ENCODE measurements at places on chromosomes 4 and X.

DNA sequence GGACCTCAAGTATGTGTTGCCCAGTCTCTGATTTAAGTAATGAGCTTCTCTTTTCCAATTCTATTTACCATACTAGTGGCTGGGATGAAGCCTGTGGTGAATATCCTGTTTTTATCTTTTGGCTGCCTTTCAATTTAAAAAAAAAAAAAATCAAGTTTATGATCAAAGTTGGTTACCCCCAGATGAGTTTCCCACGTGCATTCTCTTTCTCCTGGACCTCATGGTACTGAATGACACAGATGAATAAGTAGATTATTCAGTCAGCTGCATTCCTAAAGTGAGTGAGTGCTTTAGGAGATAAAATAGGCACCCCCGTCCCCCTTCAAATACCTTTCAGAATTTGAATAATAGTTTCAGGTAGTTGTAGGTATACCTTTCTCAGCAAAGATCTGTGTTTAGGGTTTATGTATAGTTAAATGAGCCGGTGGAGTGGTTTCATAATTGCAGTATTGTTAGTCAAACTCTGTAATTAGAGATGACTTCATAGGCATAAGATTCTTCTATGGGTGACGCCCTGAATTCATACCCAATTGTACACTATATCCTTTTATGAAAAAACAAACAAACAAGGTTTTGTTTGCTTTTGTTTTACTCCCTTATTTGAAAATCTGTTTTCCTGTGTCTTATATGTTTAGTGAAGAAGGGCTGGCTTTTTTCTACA is 41.9 kb downstream of the PLS3 start:
- no peak for DNase-seq

GRCh38 chr4:116636917-116637316 is 448.5 kb downstream of the TRAM1L1 start:
- no peak for DNase-seq

DNA sequence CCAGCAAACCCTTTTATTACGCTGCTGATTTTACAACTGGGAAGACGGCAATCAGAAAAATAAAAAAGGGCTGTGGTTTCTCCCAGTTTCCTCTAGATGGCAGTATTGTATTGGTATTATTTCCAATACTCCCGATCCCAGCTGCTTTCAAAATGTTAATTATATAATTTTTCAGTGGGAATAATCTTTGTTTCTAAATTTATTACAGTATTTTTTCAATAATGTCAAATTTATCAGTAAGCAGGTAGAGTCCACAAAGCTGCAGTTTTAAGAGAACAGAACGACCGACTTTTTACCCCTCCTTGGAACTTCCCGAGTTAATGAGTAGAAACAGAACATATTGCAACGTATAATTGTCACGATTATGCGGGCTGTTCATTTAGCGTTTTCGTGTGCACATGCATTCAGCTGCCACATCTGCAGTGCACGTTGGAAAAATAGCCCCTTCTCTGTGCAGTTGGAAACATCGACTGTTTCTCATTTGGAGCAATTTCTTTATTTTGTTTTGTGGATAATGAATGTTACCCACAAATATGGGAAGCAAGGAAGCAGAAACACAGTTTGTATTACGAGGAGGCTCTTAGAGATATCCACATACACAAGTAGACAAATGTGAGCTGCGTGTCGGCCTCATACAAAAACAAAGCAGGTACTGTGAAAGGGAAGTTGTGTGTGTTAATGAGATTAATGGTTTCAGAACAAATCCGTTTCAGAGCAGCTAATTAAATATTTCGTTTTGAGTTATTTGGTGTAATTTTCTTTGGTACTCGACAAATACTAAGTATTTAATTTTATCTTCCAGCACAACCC is 188.0 kb downstream of the STIM2 start:
- no peak for DNase-seq

DNA sequence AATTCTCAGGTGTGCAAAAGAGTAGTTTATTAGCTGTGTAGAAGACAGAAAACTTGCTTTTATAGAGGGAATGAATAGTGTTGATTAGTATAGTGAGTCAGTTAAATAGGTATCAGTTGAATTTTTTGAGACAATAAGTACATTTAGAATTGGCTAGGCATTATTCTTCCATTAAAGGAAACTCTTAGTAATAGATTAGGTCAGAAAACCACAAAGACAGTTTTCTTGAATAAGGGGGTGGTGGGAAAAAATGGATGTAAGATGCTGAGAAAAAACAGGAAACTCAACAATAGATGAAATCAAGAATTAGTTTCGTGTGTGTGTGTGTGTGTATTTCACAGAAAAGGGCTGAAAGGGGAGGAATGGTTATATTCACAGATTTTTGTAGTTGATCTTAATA is 16.8 kb downstream of the CD38 start:
- no peak for DNase-seq

GRCh38 chrX:13933851-13934250 is 95.8 kb downstream of the GEMIN8 start:
- DNase-seq, result no peak

DNA sequence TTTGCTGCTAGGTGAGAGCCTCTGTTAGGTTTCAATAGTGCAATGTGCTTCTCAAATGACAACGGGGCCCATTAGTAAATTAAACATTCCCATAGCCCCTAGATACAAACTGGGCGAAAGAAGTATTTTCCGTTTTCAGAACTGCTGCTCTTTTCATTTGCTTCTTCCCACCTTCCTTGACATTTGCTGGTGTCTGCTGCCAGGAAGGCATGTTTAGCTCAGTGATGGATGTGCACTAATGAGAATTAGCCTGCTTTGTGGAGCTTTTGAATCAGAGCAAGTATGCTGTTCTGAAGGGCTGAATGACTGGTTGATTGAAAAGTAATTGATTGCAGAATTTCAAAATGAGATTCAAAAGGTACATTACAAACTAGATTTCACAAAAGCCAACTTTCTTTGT is 57.0 kb downstream of the SHROOM3 start:
- DNase-seq, result no peak

GRCh38 chrX:151609222-151609621 is 45.7 kb downstream of the PASD1 start:
- no peak for DNase-seq

- DNase-seq, result no peak
These were observed 33.5 kb downstream of the TMEM164 start for GRCh38 chrX:110036162-110037033.

GRCh38 chr4:176209535-176209934 is 14.2 kb upstream of the SPATA4 start:
- DNase-seq, result no peak

DNA sequence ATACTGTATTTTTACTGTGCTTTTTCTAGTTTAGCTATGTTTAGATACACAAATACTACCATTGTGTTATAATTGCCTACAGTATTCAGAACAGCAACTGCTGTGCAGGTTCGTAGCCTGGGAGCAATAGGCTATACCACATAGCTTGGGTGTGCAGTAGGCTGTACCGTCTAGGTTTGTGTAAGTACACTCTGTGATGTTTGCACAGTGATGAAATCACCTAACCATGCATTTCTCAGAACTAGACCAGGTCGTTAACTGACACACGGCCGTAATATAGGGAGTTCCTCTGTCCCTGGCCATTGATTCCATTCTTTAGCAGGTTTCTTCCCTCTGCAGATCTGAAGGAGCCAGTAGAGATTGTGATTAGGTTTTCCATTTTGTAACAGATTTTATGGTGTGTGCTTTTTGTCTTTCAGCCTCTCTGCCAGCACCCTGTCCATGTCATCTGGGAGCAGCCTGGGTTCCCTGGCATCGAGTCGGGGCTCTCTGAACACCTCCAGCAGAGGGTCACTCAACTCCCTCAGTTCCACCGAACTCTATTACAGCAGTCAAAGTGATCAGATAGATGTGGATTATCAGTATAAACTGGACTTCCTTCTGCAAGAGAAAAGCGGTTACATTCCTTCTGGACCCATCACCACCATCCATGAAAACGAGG is 59.5 kb downstream of the CLDN22 start:
- DNase-seq, result no peak

- no peak for DNase-seq
These were observed 14.2 kb downstream of the CHST7 start for GRCh38 chrX:46587753-46588171.

GRCh38 chrX:104482757-104483156 is 83.2 kb upstream of the IL1RAPL2 start:
- DNase-seq, result no peak

DNA sequence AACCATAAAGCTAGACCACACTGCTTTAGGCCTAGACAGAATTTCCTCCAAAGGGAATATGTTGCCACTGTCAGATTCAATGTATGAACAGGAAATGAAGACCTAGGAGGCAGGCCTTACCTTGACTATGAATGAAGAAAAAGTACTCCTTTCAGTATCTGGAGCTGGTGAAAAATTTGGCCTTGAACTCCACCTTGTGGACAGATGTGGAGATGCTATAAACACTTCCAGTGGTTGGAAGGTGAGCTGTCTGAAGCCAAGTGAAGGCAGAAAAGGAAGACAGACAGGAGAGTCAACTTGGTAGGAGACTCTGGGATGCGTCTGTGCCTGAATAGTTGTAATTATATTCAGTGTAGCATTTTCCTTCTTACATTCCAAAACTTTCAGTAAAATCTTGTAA is 17.2 kb downstream of the SPIN3 start:
- peak; percentile 5 for DNase-seq

- no peak for DNase-seq
These were observed 7.4 kb downstream of the NPNT start for GRCh38 chr4:105902550-105903262.

DNA sequence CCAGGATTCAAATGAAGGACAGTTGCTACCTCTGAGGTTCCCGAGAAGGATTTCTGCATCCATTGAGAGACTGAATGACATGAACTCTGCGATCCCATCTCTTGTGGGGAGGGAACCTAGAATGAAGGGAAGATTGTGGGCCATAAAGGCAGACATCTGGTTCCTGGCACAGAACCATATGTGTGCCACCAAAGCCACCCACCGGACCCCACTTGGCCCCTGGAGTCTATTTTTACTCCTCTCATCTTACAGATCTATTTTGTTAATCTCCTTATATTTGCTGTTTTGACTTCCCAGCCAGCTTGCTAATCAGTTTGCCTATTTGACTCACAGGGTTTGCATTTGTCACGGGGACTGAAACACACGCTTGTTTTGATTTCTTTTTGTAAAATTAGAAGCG is 7.3 kb downstream of the SOD3 start:
- no peak for DNase-seq

DNA sequence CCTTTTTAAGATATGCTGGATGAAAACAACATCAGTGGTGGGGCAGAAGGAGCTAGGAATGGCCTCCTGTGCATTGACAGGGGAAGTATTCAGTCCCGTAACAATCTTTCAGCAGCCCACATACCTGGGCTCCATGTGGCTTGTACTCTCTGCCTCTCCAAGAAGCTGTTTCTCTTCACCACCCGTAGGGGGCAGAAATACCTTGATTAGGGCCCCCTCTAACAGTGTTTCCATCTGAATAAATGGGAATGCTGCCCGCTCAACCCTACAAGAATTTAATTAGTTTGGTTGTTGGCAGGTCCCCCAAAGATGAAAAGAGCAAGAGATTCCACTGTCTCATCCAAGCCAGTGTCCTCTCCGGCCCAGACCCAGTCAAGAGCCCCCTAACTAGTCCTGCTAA is 155.2 kb downstream of the SMIM20 start:
- DNase-seq, result no peak

DNA sequence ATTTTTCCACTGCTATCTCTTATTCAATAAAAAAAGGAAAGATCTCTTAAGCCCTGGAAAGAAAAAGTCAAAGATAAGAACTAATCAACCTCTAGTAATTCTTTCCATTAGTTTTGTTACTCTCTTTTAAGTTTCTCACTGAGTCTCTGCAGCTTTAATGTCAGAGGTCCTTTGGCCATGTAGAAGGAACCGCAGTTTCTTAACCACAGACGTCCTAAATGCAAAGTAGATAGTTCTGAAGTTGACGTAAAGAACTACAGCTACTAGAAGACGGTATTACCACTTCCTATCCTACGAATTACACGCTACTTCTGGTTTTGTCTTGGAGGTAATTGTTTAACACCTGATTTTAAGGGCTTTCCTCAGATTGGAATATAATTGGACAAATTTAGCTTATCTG is 325.9 kb downstream of the ANKRD50 start:
- no peak for DNase-seq

DNA sequence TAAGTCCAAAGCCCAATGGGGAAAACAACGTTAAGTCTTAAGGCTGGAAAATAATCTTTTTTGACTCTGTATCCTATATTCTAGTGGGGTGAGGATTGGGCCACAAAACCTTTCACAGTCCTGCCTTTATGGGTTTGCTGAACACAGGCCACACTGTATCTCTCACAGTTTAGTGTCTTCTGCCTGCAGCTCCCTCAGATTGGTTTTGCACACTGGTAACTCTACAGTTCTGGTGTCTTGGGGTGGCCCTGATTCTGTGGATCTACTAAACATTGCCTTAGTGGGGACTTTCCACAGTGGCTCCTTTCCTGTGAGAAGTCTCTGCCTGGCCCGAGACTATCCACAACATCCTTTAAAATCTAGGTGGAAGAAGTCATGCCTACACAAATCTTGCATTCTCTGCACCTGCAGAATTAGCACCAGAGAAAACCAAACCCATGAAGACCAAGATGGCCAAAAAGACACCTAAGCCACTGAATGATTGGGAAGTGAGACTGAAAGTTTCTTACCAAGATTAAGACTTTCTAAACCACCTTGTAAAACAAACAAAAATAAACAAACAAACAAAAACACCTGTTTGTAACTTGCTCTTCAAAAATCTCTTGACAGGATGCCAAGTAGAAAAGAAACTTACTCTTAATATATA is 150.4 kb upstream of the PCDH10 start:
- no peak for DNase-seq

DNA sequence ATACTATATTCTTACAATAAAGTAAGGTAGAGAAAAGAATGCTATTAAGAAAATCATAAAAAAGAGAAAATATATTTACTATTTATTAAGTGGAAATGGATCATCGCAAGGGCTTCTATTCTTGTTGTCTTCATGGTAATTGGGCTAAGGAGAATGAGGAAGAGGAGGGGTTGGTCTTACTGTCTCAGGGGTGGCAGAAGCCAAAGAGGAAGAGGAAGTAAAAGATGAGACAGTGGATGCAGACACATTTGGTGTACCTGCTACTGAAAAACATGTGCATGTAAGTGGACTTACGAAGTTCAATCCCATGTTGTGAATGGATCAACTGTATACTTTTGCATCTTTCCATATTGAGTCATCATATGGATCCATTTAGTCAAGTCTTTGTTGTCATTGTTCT is 1502.1 kb upstream of the ADGRL3 start:
- DNase-seq, result no peak

GRCh38 chrX:136768469-136769084 is 12.2 kb downstream of the ARHGEF6 start:
- no peak for DNase-seq

DNA sequence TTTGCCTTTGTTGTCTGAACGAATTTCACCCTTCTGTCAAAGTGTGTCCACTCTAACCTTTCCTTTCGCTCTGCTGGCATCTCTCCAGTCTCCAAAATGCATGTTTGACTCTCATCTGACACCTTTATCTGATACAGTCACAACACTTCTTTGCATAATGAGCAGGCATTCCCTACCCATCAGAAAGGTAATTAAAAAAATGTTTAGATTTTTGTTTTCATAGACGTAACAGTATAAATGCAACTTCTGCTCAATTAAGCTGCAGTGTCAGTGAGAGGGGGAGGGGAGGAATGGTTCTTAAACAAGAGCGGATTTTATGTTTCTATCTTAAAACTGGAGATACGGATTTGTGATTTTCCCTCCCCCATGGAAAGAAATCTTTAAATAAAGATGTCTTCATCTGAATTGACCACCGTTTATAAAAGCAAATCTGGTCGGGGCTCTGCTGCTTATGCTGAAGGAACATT is 70.2 kb downstream of the CXXC4 start:
- DNase-seq, result no peak

Measured in activated CD8-positive, alpha-beta memory T cell treated with anti-CD3 and anti-CD28 coated beads for 1 hour (primary cell).